NCI-H748 treated with DMSO at 0.1 percent for 48 hours (cell line): ENCODE measurements at places on chromosomes 7 and 10.

- no peak for DNase-seq
Measured at GRCh38 chr10:124565565-124566221, 104.1 kb downstream of the LHPP start.

DNA sequence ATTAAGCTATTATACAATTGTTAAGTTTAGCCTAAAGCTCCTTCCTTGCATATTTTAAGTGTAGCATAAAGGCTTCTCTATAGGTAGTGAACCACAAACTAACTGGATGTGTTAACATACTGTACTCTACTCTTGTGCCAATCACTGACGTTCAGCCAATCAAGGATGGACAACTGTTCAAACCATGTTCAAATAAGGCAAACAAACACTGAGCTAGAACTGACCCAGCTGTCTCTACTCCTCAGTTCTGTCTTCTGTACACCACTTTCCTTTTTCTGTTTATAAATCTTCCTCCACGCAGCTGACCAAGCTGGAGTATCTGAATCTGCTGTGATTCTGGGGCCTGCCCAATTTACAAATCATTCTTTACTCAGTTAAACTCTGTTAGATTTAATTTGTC is 188.7 kb upstream of the MBL2 start:
- no peak for DNase-seq

DNA sequence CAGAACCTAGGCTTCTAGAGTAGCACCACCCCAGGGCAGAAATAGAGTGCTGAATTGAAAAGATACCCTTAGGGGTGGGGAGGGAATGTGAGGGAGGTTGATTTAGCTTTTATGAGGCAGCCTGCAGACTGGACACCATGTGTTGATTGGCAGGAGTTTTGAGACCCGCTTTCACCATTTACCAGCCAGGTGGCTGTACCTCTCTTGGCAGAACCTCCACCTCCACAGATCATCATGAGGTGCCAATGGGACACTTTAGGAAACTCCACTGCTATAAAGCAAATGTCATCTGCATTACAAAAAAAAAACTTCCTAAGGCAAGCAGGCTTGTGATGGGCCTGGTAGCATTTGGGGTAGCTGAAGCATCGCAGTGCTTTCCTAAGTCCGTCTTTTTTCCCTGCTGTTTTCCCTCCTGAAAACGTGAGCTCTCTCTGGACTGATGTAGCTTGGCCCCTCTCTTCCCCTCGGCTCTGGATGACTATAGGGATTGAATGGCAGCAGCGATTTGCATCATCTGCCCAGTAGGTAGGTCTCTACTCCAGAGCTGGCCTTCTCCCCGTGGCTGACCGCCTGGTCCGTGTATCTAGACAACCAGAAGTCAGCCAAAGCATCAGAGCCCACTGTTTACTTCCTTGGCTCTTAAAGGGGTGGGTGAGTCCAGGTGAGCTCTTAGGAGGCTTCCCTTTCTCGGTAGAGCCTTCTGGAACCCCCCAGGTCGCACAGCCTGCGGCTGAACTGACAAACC is 1.3 kb downstream of the PCBD1 start:
- DNase-seq = no peak

GRCh38 chr7:44720301-44720700 is 28.3 kb upstream of the ZMIZ2 start:
- no peak for DNase-seq

DNA sequence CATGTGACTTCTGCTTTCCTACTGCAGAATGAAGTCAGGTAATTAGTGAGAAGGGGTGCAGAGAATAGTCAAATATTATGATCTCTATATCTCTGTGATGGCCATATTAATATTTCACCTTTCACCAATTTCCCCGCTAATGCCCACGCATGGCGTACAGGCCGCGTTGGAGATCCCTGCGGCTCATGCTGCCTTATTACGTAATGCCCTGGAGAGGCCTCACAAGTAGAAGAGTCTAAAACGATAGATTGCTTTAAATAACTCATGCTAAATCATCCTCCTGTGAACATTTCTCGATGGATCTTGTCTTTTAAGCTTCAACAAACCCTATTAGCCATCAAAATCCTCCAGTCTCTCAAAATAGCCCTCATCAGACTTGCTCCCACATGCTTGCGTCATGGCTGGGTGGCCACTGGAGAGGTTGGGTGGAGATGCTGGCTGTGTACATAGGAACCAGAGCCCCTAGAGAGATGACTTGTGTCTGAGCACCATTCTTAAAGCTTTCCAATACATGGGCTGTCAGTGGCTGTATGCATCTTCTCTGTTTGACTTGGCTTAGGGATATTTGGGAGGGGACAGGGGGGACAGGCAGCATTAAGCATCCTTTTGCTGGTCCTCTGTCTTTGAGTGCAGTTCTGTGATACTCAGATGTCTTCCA is 79.5 kb upstream of the INSYN2A start:
- DNase-seq = no peak

DNA sequence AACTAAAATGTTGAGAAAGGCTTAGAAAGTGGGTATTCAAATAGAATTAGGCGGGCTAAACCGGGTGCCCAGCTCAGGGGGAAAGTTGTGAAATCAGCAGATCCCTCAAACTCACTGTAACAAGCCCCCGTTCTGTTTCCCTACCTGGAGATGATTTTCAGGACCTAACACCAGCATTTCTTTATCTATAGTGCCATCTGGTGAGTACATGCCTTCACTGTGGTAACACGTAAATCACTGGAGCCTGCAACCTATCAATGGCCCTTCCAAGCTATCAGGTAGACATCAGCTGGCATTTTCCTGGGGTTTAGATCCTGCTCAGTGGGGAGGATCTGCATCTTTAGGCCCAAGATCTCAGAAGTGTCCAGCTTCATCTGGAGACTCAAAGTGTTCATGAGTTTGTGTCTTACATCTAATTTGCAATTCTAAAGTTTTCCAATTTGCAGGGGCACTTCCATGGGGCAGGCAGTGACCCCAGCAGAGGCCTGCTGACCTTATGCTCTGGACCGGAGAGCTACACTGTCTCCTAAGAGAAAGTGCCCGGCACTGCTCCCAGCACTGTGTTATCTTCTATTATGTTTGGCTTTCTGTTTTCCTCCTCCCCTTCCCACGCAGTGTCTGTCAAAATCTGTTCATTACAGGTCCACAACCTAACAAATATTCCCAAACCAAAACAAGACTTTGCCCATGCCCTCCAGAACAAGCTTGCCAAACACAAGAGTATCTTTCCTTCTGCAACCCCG is 132.5 kb downstream of the LSM5 start:
- DNase-seq = no peak

GRCh38 chr7:7568553-7568952 is 1.9 kb downstream of the MIOS start:
- no peak for DNase-seq

GRCh38 chr10:108230478-108231170 is 1066.1 kb upstream of the SORCS1 start:
- DNase-seq = no peak

DNA sequence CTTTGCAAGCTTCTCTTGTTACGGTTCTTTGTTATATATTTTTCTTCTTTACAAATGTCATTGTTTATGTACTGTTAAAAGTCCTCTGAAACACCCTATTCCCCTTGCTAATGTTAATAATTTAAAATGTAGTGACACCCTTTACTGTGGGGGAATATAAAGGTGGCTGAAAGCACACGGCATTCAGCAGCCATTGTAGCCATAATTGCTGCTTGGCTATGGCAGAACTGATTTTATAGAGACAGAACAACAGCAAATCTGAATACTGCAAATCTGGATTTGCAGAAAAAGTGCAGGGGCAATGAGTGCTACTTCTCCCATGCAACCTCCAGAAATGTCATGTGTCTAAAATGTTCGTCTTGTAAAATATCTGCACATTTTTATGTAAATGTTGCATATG is 3.7 kb upstream of the WASL start:
- no peak for DNase-seq

GRCh38 chr10:78937800-78938694 is 130.7 kb upstream of the ZMIZ1 start:
- DNase-seq = no peak

DNA sequence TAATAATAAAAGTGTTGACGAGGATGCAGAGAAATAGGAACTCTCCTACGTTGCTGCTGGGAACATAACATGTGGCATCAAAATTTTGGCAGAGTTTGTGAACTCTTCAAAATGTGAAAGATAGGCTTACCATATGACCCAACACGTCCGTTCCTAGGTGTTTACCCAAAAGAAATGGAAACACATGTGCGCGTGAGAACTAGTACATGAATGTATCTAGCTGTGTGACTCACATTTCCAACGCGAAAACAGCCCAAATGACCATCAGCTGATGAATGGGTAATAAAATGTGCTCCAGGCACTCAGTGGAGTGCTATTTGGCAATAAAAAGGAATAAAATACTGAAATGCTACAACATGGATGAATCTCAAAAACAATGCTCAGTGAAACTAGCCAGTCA is 10.4 kb upstream of the ELFN1 start:
- no peak for DNase-seq

DNA sequence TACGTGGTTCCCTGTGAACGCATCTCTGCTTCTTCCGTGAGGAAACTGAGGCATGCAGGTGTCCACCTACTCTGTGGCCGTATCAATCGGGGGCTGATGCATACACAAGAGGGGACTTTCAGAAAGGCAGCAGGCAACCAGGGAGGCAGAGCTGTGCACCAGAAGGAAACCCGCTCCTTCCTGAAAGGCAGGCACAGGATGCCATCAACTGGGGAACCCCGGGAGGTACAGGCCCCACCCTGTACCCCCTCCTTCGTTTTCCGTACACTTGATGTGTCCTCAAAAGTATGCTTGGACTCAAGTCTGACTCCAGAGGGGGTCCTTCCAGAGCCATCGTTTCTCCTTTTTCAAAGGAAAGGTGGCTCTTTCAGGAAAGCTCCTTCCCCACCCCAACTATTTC is 59.5 kb downstream of the ASB13 start:
- DNase-seq = no peak

DNA sequence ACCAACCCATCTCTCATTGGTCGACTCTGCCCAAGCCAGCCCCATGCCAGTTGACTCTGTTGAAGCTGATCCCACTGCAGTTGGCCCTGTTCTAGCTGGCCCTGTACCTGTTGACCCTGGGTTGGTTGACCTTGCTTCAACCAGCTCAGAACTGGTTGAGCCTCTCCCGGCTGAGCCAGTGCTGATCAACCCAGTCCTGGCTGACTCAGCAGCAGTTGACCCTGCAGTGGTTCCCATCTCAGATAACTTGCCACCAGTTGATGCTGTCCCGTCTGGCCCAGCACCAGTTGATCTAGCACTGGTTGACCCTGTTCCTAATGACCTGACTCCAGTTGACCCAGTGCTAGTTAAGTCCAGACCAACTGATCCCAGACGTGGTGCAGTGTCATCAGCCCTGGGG is 7.4 kb downstream of the PPRC1 start:
- DNase-seq = no peak

GRCh38 chr7:153432063-153432462 is 620.1 kb upstream of the DPP6 start:
- DNase-seq = no peak

DNA sequence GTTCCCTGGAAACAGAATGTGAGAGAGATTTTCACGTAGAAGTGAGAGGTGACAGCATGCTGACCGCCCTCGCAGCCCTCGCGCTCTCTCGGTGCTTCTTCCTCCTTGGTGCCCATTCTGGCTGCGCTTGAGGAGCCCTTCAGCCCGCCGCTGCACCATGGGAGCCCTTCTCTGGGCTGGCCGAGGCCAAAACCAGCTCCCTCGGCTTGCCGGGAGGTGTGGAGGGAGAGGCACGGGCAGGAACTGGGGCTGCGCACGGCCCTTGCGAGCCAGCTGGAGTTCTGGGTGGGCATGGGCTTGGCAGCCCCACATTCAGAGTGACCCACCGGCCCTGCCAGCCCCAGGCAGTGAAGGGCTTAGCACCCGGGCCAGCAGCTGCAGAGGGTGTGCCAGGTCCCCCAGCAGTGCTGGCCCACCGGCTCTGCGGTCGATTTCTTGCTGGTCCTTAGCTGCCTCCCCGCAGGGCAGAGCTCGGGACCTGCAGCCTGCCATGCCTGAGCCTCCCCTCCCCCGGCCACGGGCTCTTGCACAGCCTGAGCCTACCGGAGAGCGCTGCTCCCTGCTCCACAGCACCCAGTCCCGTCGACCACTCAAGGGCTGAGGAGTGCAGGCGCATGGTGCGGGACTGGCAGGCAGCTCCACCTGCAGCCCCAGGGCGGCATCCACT is 888.7 kb upstream of the ZWINT start:
- no peak for DNase-seq

GRCh38 chr10:13865758-13866491 is 279.2 kb downstream of the PRPF18 start:
- DNase-seq = no peak

DNA sequence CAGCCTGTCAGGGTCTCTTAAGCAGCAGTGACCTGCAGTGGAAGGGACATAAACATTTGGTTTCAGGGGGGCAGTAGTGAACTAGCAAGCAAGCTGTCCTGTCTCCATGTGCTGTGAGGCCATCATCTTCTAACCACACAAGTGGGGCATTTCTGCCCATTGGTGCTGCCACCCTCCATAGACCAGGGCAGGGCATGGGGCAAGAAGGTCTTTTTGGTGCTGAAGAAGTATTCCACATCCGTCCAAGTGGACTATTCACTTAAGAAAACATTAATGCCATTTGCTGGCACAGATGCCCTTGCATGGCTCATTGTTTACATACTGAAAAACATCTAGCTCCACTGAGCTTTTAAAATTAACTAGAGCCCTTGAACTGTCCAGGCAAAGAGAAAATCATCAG is 35.8 kb downstream of the ALOX5 start:
- DNase-seq = no peak

DNA sequence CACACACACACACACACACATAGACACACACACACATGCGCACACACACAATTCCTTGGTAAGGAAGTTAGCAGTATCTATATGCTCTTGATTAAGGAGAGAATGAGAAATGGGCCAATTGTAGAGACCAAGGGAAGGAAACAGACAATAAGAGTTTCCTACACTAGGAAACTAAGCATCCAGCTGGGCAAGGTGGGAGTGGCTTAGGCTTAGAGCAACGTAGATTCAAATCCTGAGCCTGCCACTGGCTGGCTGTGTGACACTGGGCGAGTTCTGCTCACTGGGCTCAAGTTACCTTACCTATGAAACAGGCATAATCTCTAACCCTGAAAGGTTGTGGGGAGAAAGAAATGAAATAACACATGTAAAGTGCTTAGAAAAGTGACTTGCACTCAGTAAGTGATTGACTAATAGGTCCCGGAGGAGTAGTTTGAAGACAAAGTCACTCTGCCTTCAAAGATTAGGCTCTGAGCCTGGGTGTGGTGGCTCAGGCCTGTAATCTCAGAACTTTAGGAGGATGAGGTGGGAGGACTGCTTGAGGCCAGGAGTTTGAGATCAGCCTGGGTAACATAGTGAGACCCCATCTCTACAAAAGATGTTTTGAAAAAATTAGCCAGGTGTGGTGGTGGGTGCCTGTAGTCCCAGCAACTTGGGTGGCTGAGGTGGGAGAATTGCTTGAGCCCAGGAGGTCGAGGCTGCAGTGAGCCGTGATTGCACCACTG is 701.4 kb downstream of the PARD3 start:
- DNase-seq = no peak

DNA sequence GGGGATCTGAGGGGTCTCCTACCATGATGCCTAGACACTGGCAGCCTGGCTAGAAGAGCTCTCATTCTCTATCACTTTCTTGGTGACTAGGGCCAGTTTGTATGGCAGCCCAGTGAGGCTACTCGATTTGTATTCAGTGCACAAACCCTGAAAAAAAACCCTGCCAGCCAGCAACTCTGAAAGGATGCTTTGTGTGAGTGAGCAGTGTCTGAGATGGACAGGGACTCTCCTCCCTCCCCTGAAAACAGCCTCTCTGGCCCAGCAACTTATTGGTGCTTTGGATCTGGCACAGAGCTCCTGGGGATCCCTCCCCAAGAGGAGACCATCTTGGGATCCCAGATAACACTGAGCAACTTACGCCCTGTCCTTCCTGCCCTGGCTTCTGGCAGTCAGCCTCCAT is 10.8 kb upstream of the LRRC4 start:
- DNase-seq = no peak
